ENCODE measurements at places on chromosomes 7 and 10.

GRCh38 chr7:85215098-85215497 is 28.2 kb upstream of the SEMA3D start:
- no peak for DNase-seq

DNA sequence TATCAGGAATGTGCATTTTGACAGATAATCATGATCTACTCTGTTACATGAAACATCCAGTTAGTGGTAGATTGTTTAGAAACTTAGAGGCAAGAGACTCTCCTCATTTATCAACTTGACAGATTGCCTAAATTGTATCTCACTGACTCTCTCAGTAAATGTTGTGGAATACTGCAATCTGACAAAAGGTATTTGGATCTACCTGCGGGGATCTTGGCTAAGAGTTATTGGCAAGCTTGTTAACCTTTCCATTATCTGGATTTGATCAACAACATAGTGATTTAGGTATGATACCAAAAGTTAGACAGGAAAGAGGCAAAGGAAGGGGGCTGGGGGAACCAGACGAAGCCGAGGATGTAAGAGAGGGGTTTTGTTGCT is 2.0 kb downstream of the VSTM2A start:
- DNase-seq: no peak

DNA sequence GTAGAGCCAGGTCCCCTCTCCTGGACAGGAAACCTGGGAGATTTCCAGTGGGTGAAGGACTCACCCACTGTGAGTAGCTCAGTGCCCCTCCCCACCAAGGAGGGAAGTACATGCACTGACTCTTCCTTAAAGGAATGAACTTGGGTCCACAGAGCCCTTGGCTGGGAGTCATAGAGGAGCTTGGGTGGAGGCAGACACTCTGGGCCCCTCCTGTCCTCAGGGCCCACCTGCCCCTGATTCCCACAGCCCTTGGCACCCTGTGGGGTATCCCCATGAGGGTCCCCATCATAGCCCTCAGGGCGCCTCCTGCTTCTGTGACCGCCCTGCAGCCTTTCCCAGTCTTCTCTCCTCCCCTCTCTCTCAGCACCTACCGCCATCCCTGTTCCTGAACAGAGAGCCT is 3.7 kb downstream of the EN2 start:
- no peak for DNase-seq

- DNase-seq: no peak
These were observed 24.6 kb upstream of the REEP3 start for GRCh38 chr10:63496561-63496960.

GRCh38 chr10:114990991-114991390 is 53.0 kb downstream of the TRUB1 start:
- no peak for DNase-seq

- no peak for DNase-seq
These were observed 42.0 kb downstream of the CCDC6 start for GRCh38 chr10:59864141-59864962.

DNA sequence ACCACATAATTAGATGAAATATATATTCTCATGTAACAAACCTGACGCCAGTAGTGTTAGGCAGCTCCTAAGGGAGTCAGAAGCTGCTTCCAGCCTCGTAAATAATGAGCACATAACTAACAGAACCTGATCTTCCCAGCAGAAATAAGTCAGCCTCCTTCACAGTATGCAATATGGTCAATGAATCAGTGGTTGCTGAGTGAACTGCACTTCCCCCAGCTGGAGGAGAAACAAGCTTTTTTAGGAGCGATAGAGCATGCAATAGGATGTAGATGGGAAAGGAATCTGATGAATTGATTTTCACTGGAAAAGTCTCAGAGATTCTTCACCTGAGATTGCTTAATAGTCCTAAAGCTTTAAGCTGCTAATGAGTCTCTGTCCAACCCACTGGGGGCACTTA is 337.2 kb upstream of the LRGUK start:
- peak; percentile 19 for DNase-seq

GRCh38 chr7:22317632-22318031 is 39.3 kb downstream of the RAPGEF5 start:
- no peak for DNase-seq

DNA sequence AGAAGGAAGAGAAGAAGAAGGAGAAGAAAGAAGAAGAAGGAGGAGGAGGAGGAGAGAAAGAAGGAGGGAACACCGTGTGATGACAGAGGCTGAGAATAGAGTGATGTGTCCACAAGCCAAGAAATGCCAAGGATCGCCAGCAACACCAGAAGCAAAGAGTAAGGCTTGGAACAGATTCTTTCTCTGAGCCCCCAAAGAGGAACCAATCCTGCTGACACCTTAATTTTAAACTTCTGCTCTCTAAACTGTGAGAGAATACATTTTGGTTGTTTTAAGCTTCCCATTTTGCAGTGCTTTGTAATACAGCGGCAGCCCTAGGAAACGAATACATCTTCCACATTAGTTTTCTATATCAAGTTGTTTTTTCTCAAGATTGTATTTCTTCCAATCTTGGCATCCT is 13.9 kb upstream of the WNT8B start:
- no peak for DNase-seq

DNA sequence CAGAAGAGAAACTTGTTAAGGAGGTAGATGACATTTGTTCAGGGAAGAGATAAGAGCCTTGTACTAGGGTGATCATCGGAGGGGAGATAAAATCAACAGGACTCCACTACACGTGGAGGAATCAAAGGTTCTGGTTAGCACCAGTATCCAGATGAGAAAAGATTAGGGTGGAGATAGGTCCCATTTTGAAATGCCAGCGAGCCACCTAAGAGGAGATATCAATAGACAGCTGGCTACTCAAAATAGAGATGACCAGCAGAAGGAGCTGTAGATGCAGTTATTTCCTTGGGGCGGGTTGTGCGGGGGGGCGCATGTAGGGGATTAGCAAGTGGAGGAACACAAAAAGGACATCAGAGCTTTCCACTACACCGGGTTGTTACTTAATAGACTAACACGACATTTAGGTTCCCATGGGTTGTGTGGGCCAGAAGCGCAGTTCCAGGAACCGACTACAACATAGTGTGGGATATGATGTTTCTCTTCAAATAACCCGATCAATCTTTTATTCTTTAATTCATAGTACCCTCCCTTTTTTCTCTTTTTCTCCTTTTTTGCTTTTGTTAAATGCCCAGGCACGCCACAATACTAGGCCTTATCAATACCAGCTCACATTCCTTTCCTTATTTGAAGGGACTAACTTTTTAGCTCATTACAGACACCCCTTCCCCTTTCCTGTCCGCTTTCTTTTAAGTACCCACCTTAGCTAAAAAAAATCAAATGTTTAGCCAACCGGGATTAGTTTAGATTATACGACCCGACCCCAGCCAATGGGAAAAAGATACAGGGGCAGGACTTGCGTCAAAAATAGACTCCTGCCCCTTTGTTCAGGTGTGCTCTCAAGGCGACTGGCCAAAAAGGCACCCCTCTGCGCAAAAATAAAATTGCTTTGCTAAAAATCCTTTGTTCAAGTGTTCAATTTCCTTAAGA is 2.0 kb upstream of the KIF11 start:
- DNase-seq: no peak

DNA sequence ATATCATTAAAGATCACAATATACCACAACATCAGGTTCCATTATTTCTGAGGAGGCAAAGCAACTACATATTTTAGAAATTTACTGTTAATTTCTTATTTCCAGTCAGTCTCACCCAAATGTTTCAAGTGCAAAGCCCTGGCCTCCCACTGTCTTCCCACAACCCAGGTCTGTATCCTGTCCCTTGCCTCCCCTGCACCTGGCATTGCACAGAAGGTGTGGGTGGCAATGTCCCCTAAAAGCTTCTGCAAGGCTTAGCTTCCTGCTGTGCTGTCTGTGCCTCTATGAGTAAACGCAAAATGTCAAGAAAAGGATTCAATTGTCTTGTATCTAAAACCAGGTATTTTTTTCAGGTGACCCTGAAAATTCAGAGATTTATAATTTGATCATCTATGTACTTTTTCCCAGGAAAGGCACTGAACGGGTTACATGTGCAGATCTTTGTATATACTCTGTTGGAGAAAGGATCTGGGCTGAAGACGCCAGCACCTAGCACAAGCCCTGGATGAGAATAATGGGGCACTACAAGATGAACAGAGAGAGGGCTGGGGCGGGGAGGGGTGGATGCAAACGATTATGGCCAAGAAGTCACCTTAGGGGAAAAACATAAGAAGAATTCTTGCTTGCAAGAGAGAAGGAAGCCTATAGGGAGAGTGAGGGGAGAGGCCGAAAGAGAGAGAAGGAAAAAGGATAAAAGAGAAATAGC is 3.1 kb upstream of the ANTXRL start:
- DNase-seq: no peak

DNA sequence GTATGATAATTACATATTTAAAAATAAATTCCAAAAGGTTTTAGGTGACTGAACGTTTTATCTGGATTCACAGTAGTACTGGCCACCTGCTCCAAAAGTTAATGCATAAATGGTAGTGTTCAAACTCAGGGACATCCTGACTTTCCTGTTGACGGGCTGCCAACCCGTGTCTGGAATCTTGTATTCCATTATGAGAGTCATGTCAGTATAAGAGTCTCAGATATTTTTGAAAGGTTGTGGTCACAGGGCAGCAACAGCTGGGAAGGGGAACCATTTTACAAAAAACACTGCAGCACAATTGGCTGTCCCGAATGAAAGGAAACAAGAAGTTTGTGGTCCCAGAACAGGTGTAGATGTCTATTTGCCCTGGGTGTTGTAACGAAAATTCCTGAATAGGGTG is 2.8 kb downstream of the TDRD1 start:
- DNase-seq: peak; percentile 22

GRCh38 chr10:117788911-117789310 is 246.4 kb downstream of the EMX2 start:
- DNase-seq: no peak

DNA sequence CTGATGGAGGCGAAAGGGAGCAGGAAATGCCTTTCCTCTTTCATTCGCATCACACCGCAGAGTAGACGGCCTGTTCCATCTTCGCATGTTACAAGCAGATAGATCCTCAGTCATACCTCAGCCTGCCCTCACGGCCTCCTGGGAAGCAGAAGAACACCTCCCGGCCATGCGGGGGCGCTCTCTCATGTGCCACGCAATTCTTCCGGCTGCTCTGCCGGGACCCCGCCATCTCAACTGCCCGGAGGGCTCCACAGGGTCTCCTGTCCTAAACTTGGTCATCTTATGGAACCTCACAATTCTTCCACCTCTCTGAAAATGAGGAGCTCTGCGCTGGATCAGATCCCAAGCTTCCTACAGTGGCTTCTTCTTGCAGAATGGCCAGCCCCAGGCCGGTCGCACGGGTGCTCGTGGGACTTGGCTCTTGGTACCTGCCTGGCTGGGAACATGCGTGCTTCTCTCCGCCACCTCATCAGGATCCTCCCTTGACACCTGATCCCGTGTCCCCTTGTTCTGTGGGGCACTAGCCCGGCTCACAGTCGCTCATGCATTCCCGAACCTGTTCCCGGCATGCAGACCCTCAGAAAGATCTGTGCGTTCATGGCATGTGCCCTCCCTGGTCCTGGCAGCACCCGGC is 262.8 kb upstream of the SHH start:
- no peak for DNase-seq

DNA sequence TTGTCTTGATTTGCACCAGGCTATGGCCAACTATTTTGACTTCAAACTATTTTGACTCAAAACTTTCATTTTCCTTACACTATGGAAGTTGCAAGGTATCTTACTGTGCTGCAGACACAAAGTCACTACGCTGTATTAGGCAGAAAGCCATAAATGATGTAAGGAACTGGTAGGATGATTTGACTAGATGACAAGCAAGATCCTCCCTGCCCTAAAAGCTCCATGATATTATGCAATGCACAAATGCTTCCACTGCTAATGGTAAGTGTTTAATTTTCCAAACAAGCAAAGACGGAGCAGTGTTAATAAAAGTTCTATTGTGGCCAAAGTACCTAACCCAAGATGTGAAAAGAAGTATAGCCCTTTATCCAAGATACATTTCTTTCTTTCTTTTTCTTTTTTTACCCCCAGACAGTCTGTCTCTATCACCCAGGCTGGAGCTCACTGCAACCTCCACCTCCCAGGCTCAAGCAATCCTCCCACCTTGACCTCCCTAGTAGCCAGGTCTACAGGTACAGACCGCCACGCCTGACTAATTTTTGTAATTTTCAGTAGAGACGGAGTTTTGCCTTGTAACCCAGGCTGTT is 98.2 kb downstream of the ANK3 start:
- DNase-seq: peak; percentile 52

- DNase-seq: no peak
These were observed 38.8 kb upstream of the GRB10 start for GRCh38 chr7:50821457-50822008.

GRCh38 chr10:3090388-3090787 is 23.0 kb downstream of the PFKP start:
- DNase-seq: no peak

- no peak for DNase-seq
These were observed 588.6 kb downstream of the NRG3 start for GRCh38 chr10:82463614-82464013.

DNA sequence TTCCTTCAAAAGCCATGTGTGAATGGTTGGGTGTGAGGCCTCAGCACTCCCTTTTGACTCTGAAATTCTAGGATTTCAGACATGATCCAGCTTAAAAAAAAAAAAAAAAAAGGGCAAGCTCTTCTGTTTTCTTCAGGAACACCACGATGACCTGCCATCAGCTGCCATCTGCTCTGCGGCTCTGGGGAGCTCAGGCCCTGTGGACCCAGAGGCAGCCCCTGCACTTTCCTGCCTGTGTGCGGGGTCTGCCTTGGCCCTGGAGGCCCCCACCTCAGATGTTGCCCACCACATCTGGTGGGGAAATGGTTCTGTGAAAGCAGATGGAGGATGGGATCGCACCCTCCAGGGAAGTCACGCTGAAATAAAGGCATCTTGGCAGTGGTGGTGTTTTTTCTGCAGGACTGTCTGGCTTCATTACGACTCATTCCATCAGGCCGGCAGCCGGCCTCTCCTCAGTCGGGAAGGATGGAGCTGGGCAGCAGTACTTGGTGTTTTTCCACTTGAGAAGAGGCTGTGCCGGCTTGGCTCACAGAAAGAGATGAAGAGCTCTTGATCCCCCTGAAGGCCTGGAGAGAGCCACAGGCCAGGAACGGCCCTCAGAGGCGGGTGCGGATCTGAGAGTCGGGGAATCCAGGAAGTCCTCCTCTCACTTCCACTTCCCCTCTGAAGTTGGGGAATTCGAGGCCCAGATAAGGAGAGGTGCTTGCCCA is 66.1 kb upstream of the AQP1 start:
- peak; percentile 8 for DNase-seq

- no peak for DNase-seq
These were observed 8.4 kb downstream of the BNIP3 start for GRCh38 chr10:131973160-131973951.

- no peak for DNase-seq
These were observed 125.1 kb downstream of the PLXNA4 start for GRCh38 chr7:132451161-132451560.
